HCT116 (cell line): ENCODE measurements at places on chromosomes 3 and 15. TPM values are rescaled to one million over a fixed set of nuclear protein-coding genes. Genes with fewer than 3 reads are reported as not detected.

DNA sequence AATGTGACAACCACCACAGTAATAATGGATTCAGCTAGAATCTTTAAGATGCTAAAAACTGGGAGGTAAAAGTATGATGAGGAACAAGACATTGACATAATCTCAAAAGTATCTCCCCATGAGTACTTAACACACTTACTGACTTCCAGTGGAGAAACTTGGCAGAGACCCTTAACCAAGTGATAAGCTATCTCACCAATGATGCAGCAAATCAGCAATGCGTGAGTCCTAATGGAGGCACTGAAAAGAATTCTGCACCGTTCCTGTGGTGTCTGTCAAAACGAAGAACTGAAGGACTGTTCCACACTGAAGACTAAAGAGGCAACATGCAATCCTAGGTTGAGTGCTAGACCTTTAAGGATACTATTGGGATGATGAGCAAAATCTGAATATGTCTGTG lies 67.9 kb upstream of the OCA2 start:
- DNase-seq = no peak

GRCh38 chr3:94564247-94564646 lies 501.4 kb downstream of the NSUN3 start:
- DNase-seq = no peak

Gene SLC28A2
- not detected for total RNA-seq

DNA sequence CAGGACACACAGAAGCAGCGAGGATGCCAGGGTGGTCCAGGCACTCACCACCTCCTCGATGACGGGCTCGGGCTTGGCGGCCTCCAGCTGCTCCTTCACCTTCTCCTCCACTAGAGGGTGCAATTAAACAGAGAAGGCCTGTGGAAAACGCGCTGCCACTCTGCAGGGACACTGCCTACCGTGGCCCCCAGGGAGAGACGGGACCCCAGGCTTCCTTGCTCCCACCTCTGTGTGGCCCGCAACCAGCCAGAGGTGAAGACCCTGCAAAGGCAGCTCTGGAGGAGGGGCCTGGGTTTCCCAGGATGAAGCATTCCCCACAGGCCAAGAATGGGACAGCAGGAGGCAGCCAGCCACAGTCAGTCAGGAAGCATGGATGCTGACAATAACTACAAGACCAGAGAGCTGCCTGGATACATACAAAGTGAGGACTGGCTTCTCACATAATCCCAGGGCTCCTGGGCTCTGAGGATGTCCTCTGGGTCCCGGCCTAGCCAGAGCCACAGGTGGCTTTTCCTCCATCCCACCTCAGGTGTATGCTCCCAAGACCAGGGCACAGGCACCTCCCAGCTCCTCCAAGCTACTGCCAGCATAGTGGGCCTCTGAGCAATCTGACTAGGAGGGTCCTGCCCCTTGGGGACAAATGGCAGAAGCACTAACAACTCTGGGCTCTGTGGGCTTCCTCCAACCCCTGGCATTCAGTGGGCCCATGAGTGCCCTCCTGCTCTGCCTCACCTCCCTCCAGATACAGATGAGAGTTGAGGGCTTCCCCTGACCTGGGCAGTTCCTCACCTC lies 46.2 kb downstream of the PTH1R start:
- DNase-seq = no peak

DNA sequence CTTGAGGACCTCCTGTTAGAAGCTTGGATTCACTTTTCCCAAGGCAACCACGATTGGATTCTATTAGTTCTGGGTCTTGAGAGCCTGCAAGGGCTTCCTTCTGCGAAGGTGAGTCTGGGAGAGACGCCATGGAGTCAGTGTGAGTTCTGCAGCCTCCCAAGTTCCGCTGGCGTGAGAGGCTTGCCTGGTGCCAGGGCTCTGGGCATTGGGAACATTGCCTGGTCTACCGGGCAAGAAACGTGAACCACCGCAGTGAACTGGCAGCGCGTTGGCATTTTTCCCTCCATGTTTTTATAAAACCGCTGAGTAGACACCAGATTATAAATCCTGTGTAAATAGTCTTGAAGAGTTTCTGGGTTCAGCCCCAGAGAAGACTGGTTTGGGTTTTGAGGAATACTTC lies 160.9 kb downstream of the IGF1R start:
- no peak for DNase-seq

GRCh38 chr3:4306091-4306490 lies 2.9 kb downstream of the SETMAR start:
- no peak for DNase-seq

DNA sequence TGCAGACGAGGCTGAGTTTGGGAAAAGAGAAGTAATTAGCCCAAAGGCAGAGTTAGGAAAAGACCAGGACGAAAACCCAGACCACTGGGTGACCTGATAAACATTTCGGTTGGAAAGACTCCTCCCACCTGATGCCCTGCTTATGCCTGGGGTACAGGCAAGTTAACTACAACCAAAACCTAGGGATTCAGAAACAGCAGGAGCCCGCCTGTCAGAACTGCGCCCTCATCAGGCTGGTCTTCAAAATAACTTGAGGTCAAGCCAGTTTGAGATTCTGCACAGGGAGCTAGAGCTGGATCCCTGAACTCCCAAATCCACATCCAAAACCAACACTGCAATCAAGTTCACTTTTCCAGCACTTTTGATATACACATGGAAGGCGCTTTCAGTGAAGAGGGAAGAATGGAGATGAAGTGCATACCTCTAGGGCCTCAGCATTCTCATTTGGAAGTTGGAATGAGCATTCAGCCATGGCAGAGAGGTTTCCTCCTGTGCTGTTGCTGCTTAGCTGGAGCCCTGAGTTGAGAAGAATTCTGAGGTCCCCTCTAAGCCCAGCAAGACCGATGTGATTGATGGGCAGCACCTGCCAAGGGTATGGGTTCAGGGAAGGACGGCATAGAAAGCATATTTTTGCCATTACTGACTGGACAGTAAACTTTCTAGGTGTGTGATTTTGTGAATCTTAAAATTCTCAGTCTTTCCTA lies 11.6 kb downstream of the TSEN2 start:
- no peak for DNase-seq

Gene CCDC174
- 15.6 TPM for total RNA-seq

Gene TCF12
- total RNA-seq = 71.6 TPM

Gene GOLGA8N
- 2.4 TPM for total RNA-seq

Gene CEMIP
- total RNA-seq = 3.5 TPM

Gene SAMMSON
- total RNA-seq = not detected

DNA sequence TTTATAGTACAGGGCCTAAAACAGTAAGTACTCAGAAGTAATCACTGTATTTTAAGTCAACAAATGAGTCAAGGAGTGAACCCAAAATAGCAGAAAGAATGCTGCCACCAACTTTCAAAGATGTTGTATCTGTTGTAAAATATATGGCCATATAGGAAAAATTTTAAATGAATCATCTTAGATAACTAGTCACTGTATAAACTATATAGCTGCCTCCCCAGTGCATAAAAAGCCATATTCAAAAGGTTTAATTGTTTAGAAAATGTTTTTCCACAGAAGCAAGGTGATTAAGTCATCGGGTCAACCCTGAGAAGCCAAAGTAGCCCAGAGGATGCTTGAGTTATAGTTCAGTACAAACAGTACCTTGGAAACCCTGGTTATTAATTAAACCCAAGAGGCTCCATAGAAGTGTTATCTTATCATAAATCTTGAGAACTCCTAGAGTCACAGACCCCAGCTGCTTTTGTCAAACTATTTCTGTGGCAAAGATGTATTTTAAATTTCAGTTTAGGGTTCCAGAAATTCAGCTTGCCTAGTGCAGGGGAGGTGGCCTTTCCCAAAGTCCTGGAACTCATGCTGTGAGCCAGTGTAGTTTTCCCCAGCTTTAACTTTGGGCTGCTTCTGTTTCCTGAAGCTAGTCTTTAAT lies 39.2 kb downstream of the MBNL1 start:
- DNase-seq = no peak

DNA sequence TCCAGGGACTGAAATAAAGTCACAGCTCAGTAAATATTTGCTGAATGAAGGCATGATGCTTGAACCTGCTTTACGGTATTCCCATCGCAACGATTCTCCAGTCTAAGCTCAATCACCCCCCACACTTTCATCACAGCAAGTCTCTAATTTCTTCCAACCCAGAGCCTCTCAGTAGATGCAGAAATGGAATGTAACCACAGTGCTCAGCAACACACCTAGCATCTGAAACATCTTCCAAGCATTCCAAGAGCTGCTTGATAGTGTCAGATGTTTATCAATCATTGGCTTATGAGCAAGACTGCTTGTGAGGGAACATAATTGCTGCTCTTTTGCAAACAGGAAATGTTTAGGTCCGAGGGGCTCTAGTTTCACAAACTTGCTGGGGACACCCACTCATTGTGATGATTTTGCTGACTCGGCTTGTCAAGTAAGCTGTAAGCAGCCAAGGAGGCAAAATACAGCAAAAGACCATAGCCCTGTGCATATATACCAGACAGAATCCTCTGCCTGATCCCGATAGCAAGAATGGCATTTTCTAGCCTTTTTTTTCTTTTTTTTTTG lies 751.2 kb downstream of the NR2F2 start:
- DNase-seq = no peak

DNA sequence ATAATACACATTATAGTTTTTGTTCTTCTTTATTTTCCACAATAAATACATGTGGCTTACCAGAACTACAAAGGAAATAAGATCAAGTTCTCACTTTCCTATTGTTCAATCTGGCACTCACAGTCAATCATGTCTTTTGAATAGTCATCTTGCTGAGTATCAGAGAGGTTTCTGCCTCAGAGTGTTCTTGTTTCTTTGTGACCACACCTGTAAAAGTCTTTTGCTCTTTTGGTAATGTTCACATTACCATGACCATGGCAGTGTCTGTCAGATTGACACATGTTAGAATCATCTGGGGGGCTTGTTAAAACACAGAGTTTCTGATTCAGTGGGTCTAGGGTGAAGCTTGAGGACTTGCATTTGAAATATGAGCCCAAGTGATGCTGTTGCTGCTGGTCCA lies 135.0 kb downstream of the SATB1 start:
- DNase-seq = no peak

DNA sequence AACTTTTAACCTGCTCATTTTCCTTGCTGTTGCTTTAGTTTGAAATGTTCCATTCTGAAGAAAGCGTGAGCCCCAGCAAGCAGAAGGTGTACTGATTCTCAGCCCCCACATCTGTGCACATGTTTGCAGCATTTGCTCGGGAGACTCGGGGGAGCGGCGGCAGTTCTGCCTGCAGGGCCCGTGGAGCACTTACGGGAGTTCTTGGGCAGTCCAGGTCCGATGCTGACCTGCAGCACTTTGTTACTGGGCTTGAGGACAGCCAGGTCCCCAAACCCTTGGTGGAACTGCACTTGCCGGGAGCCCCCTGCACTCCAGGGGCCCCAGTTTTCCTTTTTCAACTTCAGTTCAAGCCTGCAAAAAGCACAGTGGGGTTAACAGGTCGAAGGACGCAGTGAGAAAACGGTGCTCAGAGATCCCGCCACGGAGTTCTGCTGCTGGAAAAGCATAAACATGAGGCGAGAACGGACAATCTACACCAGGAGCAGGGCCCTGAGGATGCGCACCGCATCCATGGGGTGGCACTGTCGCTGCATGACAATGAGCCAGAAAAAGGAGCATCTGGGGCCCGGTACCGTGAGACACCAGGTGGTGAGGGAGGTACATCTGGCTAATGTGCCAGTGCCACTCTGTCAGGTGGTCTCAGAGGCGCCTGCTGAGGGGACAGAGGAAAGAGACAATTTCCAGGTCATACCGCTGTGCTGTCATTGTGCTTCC lies 45.6 kb upstream of the LDHAL6B start:
- DNase-seq = no peak

- no peak for DNase-seq
Measured at GRCh38 chr3:99783011-99783573, 34.6 kb upstream of the CMSS1 start.

DNA sequence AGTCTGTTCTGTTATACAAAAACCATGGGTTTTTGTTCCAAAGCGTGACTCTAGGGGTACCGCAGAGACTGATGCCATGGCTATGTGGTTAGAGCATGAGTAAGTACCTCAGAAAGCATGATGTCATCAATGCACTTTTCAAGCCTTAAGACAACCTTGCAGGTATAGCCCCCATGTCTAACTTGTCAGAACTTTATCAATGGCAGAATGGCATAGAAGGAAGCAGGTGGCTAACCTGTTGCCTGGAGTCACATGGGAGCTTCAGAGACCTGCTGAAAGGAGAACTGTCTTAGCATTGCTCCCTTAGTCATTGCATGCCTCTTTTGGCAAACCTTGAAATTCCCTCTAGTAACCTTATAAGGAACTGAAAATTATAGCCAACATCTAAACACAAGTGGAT lies 52.5 kb downstream of the EOMES start:
- no peak for DNase-seq

DNA sequence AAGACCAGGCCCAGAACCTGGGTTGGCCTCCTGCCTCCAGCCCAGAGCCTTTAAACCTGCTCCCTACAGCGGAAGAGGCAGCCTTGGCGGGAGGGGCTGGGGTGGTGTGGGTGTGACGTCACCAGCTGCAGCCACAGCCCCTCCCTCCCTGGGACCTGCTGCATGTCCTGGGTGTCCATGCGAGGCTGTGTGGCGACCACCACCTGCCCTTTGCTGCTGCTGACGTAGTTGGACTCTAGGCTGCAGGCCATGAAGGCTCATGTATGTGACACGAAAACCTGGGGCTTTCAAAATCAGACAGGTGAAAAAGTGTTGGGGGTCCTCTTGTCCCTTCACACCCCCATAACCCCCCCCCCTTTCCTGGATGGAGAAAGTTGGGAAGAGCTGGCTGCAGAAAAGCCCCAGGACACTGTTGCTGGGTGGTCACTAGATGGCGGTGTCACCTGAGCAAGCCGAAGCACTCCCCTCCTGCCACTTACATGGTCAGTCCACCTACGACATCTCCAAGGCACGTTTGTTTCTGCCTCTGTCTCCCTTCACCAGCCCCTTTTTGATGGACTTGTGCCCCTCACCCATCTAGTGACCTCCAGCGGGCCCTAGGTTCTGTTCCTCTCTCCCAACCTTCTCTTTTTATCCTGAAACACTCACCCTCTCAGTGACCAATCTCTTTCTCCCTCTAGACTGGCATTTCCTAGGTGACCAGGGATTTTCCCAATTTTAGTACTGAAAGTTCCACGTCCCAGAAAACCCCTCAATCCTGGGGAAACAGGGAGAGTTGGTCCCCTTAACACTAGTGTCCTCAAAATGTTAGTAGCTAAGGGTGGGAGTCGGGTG lies 35.2 kb downstream of the SLC6A20 start:
- DNase-seq = peak; percentile 51

GRCh38 chr15:75551091-75551490 lies 28.0 kb downstream of the PTPN9 start:
- DNase-seq = no peak

DNA sequence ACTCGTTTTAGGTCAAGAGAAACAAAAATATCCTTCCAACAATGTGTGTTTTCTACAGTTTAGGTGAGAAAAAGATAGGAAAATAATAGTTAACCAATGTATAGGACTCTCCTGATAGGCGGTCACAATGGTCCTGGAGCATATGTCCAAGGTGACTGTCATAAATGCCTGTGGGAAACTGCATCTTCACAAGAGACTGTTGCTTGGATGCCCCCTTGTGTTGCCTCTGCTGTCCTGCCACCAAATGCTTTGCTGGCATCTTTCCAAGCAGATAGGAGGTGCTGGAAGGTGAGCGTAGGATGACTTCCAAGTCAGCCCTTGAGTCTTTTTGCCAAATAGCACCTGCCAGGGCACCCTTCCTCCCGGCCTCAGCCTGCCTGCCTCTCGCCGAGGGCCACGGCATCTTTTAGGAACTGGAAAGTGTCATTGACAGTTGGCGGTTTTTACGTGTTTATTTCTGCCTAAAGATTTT lies 24.1 kb upstream of the SACM1L start:
- DNase-seq = peak; percentile 68
